ENCODE measurements at places on chromosomes 7 and 10.

DNA sequence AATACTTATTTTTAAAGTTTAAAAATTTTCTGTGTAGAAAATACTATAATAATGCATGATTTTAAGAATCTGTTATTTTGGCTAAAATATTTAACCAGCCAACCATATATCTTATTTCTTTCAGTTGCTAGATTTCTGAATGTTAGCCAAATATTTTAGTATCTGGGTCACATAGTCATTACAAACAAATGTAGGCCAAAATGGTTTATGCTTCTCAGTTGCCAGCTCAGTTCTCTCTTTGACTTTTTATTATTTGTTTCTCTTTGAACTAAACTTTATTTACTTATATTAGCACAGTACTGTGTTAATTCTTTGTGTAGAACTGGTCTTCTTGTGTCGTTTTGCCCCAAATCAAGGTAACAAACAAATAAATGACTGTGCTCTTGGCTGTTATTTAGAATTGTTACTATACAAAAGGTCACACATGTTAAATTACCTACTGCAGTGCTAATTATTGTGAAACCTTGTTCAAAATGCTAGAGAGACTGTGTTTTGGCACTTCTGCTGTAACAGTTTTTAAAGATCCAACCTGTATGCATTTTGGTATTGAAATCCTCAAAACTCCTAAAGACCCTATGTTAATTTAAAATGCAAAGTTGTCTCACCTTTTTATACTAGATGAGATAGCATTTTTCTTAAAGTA, 39.8 kb downstream of the ZEB1 start:
- no peak for DNase-seq

DNA sequence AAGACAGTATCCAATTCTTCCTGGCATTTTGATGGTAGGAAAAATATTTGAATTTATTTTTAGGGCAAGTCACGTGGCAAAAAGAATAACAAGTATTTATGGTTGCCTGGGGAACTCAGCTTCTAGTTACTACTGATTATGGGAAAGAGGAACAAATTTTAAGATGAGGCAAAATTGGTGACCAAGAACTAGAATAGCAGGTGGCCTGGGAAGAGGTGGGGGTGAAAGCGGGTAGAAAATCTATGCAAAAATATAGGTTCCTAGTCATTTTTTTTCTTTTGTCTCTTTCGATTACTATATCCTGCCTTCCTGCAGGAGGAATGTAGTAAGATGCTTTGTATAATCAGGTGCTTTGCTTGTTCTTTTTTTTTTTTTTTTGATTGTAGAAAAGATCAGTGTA, 27.8 kb downstream of the ENTPD1 start:
- DNase-seq = no peak

- DNase-seq = no peak
Measured at GRCh38 chr7:130270947-130271800, 4.5 kb downstream of the CPA2 start.

DNA sequence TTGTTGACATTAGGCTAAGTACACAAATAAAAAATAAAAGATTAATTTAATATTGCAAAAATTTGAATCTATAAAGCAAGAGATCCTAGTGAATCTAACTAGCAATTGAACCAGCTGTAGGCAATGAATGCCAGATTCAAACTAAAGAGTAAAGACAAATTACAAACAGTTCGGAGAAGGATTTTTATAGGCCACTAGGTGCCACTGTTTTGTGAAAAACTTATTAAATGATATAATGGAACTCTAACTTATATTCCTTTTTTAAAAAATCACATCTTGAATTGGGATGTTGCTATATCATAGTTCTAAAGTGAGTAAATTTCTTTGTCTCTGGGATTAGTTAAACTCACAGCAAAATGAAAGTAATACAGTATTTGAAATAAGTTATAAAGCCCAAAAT, 39.1 kb upstream of the GNAI1 start:
- DNase-seq = no peak

DNA sequence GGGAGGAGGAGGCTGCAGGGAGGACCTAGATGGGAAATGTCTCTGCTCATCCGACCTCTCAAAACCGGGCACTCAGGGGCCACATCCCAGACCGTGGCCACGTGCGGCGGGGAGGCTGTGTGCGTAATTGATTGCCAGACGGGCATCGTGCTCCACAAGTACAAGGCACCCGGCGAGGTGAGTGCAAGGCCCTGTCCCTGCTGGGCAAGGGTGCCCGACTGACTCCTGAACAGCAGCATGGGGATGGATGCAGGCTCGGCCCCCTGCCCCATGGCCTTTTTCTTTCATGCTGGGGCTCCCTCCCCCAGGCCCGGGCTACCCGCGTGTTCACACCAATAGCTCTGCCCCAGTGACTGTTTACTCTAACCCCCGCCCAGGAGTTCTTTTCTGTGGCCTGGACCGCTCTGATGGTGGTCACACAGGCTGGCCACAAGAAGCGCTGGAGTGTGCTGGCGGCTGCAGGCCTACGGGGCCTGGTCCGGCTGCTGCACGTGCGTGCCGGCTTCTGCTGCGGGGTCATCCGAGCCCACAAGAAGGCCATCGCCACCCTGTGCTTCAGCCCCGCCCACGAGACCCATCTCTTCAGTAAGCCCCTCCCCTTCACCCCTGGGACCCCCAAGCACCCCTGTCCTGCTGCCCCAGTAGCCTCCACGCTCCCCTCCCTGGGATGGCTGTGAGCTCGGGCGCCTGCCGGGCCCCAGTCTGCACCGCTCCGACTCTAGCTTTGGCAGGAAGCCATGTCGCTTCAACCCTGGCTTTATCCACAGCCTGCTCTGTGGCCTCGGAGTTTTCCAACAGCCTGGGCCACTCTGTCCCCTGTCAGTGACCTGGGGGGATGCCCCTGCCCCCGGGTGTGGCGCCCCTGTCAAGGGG, 3.9 kb downstream of the LRWD1 start:
- no peak for DNase-seq

GRCh38 chr7:132446666-132447278, 129.5 kb downstream of the PLXNA4 start:
- DNase-seq = no peak

DNA sequence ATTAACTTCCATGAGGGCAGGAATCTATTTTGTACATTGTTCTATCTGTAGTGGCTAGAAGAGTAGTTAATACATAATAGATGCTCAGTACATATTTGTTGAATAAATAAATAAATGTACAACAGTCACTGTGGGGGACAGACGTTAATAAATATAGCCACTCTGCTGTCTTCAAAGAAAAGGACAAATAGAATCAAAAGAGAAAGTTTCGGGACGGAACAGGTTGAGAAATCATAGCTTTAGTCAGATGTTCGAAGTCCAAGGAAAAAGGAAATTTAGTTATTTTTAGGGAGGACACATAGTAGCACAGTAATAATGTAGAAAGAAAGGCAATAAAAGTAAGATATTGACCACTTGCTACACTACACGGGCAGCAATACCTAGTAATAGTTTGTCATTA, 861.4 kb downstream of the PCDH15 start:
- DNase-seq = no peak

- no peak for DNase-seq
Measured at GRCh38 chr10:126609566-126609965, 60.9 kb downstream of the C10orf90 start.

GRCh38 chr10:21702633-21703111, 168.6 kb downstream of the MLLT10 start:
- DNase-seq = no peak

DNA sequence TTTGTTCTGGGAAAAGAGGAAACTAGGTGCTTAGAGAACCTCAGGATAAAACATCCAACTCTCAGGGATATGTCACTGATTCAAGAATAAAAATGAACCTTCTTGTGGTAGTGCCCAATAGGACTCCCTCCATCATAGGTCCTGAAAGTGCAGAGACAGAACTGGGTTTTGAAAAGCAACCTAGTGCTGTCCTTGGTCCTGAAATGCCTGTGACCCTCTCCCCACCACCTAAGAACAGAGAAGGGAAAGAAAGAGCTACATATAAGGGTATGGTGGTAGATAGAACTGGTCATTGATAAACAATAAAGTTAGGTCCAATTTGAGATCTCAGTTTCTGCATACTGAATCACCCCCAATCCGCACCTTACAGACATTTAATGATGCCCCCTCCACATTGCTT, 953.3 kb downstream of the XPNPEP1 start:
- peak; percentile 55 for DNase-seq

DNA sequence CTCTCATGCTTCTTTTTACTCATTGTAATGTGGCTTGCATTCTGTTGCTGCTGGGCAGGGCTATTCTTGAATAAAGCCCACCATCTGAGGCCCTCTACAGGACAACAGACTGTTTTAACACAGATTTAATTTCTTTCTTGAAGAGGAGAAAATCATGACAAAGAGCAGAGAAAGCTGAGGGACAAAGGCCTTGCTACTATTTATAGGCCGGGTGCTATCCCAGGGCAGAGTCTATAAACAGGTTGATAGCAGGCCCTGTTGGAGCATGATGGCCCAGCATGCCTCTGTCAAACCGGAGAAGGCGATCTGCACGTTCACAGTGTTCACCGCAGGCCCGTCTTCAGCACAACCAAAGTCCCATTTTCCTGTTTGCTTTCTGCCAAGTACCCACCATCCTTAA, 3.0 kb downstream of the VIPR2 start:
- DNase-seq = no peak

- DNase-seq = no peak
Measured at GRCh38 chr10:12909182-12909835, 92.2 kb downstream of the CCDC3 start.

- peak; percentile 57 for DNase-seq
Measured at GRCh38 chr10:119871881-119872609, 598 bp downstream of the MCMBP start.

GRCh38 chr7:111771638-111772037, 209.3 kb upstream of the IMMP2L start:
- DNase-seq = no peak

DNA sequence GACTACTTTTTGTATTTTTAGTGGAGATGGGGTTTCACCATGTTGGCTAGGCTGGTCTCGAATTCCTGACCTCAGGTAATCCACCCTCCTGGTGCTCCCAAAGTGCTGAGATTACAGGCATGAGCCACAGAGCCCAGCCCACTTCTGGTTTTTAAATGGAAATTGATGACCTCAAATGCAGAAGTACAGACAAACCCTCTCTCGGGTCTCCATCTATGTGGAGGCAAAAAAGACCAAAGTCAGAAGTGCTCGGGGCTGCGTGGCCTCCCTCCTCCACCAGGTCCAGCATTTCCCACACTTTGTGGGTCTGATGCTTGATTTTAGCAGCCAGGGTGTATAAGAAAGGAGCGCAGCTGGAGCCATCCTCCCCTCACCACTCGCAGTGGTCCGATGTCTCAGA, 187.3 kb upstream of the AUTS2 start:
- no peak for DNase-seq

- peak; percentile 87 for DNase-seq
Measured at GRCh38 chr7:134741907-134742635, 37.4 kb upstream of the CALD1 start.

DNA sequence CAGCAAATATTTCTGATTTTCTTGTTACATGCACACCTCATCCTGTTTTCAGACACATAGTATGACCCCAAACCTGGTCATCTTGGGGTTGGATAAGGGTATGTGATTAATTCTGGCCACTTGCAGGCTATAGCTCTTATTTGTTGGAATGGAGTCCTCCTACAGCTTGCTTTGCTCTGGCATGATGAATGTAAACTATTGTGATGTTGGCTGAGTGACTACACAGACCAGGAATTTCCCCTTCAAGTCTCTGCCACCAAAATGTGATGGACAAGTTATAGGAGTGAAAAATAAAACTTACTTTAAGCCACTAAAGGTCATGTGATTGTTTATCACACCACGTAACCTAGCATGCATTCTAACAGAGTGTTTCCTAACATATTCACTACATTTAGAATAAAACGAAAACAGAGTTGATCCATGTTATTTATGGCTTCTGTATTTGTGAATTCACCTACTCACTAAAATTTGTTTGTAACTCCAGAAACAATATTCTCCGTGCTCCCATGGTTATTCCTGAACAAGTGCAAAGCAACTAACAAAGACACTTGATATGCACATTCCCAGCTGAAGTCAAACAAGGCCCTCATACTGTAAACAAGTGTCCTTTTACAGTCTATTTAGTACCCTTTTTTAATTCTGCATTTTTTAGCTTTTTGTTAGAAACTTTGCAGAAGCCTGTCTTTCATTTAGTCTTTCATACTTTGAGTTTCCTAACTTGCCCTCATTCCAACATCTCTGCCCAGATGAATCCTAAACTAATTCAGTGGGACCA, 599.2 kb upstream of the PCDH15 start:
- DNase-seq = no peak

DNA sequence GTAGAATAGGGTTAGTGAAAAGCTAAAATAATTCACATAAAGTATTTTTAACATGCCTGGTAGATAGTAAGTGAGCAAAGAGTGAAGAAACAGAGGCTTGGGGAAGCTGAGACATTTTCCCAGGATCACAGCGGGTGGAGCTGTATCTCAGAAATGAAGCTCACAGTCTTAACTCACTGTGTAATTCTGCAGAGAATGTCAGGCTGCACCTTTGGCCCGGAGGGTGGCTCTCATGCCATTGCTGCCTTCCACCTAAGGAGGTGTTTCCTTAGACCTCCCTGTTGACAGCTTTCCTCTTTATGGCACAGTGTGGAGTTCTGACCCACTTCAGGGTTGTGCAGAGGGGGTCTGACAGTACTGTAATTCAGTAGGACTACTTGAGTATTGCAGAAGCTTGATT, 2.9 kb upstream of the GTPBP4 start:
- no peak for DNase-seq

DNA sequence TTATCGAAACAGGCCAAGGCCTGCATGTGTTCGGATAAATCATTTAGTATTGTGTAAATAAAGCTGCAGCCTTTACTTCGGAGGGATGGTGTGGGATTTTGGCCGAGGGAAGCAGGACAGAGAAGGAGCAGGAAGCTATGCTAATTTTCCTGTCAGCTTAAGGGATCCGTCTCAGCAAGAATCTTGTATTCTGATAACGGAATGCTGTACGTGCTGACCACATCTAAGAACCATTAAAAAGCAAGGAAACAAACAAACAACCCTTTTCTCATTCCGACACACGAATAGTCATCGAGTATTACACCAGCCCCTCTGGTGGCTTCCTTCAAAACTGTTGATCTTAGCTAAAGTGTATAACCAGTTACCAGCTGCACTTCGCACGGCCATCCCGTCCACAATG, 133.2 kb upstream of the TCF7L2 start:
- DNase-seq = no peak

GRCh38 chr10:90798482-90798881, 59.4 kb downstream of the HTR7 start:
- DNase-seq = no peak

GRCh38 chr7:33061282-33061937, 1.2 kb downstream of the NT5C3A start:
- DNase-seq = no peak

GRCh38 chr7:87370660-87371180, 25.3 kb downstream of the CROT start:
- DNase-seq = no peak

DNA sequence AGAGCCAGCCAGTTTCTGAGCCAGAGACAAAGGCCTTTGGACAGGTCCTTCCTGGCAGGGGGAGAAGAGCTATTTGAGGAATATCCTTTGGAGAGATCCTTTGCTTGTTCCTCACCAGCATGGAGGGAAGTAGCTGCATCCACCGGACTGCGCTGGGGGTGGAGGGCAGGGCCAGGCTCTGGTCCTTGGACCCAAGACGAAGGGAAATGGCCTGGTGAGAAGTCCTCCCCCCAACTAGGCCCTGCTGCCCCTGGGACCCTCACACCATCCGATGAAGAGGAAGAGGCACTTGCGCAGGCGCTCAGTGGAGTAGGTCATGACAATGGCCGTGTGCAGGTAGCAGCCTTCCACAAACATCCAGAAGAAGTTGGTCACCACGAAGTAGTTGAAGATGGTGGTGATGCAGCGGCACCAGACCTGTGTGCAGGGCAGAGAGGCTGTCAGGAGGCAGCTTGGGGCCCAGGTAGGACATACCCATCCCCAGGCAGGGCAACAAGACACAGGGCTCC, 19.8 kb downstream of the CRHR2 start:
- no peak for DNase-seq

GRCh38 chr10:127577376-127578258, 28.5 kb downstream of the NPS start:
- peak; percentile 9 for DNase-seq
